Left ventricle myocardium inferior (tissue), 1 donor: ENCODE measurements at places on chromosomes 13 and 19. TPM values are rescaled to one million over a fixed set of nuclear protein-coding genes. Genes with fewer than 3 reads are reported as not detected.

The KL gene
- 1.2 TPM for total RNA-seq

The PHF11 gene
- 15.1 TPM for total RNA-seq

The RNF225 gene
- total RNA-seq, result not detected

The ZNF763 gene
- total RNA-seq, result 3.1 TPM

The GJA3 gene
- 17.6 TPM for total RNA-seq

DNA sequence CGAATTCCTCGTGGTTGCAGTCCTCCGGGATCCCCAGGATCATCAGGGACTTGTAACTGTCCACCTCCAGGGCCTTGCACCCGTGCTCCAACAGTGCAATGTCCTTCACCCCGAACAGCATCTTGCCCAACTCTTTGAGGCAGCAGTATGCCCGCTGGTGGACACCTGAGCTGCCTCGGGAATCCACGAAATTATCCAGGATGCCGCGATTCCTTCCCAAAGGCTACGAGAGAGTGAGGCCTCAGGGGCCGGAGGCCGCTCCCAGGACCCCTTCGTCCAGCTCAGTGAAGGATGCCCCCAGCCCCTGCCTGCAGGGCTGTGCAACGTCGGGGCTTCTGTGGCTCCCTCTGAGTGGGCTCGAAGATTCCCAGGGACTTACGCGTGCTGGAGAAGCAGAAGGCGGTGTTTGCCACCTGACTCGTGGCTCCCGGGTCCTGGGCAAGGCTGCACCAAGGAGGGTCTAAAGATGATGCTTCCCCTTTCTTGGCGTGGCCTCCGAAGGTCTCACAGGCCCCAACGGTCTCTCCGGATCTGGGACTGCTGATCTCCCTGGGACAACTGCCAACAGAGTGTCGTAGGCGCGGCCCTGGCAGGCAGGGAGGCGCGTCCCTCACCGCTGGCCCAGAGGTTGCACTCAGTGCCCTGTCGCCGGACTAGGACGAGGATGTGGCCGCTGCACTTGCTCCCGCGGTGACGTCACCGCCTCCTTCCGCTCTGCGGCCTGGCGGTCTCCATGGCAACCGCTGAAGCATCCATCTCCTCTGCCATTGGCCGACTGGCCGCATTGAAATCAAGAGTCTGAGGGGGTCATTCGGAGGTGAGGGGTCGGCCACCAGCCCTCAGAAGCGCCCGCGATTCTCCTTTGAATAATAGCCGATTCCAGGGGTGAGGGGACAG lies at the start of gene PNMA8C:
Gene PNMA8C, minus strand, starts transcription at position 698 of the 897 bp plus-strand sequence. Its CDS starts 577 bp downstream, at position 121.
- peak; percentile 75 for DNase-seq

GRCh38 chr19:39150807-39151600 lies 25.4 kb downstream of the PAK4 start:
- no peak for DNase-seq

The MCF2L gene
- total RNA-seq, result 41.2 TPM

GRCh38 chr19:19582471-19582870 lies 36.0 kb downstream of the PBX4 start:
- DNase-seq, result no peak

The SHISA7 gene
- total RNA-seq, result not detected

DNA sequence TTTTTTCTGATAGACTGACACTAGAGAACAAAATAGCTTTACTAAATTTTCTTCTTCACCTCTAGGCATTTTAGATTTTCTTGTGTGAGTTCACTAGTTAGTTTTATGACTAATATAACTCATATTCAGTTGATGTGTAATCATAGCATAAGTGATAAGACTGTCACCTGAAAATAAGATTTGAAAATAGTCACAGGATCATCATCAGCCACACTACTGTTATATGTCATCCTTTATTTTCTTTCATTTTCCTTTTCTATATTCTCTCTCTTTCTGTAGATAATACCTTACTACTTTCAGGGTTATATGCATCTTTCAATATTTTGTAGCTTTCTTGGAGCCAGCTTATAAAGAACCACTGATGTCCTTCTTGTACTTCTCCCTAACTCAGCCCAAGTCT lies 292.6 kb downstream of the TDRD3 start:
- no peak for DNase-seq

DNA sequence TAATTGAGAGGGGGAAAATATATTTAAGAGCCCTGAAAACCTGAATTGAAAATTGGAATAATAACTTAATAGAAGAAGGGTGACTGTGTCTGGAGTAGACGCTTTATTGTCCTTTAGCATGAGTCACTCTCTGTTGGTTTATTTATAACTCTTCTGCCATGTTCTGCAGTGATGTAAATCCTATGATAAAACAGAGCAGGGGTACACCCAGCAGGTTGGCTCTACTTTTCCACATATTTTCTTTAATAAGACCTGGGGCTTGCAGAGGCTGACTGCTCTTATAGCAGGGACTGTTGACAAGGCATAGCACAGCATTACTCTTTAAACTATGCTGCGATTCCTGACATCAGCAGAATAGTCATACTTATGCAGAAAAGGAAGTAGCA lies 389.9 kb upstream of the PCDH9 start:
- no peak for DNase-seq

GRCh38 chr13:51550151-51550550 lies 34.1 kb upstream of the WDFY2 start:
- DNase-seq, result no peak
